ENCODE measurements at places on chromosomes 3 and 15. TPM values are rescaled to one million over a fixed set of nuclear protein-coding genes. Genes with fewer than 3 reads are reported as not detected.
A peak's percentile ranks its signal among the peaks of the same experiment; 100 is the strongest.

DNA sequence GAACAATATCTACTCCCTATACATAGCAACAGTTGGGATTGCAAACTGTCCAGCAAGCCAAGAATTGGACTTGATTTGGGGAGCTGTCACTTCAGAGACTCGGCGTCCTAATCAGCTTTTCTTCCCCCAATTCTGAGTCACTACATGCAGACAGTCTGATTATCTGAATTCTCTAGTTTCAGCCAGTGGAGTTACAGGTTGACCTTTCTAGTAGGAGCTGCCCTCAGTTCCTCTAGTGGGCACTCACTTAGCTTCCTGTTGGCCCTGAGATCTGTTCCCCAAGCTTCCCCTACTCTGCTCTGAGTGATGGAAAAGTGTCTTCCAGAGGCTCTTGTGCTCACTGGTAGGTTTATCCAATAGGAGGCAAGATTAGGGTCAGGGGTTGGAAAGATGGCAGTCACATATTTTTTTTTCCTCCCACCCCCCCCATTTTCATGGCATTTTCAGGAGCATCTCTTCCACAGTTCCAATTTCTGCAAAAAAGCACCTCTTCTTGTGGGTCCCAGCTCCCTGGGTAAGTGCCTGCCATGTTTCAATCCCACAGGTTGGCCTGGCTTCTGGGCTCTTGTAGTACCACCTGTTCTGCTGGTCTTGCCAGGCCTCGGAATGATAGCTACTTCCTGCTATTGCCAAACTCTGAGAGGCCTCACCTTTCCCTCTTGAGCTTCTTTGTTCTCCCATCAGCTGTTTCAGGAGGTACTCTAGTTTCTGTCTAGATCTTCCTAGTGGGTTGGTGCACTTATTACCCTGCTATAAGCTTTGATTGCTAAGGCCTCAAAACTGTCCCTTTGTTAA is 182.2 kb downstream of the RAP2B start:
- DNase-seq: no peak

DNA sequence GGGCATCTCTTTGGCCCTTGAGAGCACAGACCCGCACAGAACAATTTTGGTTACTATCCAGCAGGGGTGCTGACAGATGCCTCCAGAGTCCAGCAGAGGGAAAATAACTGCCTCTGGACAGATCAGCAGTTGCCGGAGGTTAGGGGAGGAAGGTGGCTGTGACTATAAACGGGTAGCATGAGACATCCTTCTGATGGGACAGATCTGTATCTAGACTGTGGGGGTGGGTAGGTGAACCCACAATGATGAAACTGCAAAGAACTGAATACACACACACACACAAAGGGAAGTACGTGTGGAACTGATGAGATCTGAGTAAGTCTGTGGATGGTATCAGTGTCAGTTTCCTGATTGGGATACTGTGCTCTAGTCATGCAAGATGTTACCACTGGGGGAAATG is 21.2 kb downstream of the ADAMTS7 start:
- DNase-seq: no peak

DNA sequence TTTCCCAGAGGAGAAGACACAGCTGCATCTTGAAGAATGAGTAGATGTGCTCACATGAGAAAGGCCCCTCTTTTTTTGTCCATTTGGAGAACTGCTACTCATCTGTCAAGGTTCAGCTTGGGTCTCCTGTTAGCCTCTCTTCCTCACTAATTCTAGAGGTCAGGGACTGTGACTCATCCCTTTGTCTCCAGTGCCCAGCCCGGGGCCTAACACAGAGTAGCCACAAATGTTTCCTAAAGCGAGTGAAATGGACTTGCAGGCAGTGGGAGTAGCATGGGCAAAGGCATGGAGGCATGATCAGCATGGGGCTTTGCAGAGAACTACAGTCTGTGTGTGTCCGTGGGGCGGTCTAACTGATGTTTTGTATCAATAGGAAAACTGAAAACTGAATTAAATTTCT is 33.9 kb upstream of the MRPS22 start:
- DNase-seq: no peak

GRCh38 chr3:141782386-141782932 is 19.3 kb downstream of the GRK7 start:
- no peak for DNase-seq

- no peak for DNase-seq
These were observed 231.1 kb upstream of the PDZRN3 start for GRCh38 chr3:73855813-73856212.

GRCh38 chr3:108324177-108324576 is 27.8 kb downstream of the HHLA2 start:
- DNase-seq: no peak

Gene NPRL2
- total RNA-seq: 18.0 TPM

- no peak for DNase-seq
These were observed 8.4 kb downstream of the TMOD3 start for GRCh38 chr15:51837792-51838251.

DNA sequence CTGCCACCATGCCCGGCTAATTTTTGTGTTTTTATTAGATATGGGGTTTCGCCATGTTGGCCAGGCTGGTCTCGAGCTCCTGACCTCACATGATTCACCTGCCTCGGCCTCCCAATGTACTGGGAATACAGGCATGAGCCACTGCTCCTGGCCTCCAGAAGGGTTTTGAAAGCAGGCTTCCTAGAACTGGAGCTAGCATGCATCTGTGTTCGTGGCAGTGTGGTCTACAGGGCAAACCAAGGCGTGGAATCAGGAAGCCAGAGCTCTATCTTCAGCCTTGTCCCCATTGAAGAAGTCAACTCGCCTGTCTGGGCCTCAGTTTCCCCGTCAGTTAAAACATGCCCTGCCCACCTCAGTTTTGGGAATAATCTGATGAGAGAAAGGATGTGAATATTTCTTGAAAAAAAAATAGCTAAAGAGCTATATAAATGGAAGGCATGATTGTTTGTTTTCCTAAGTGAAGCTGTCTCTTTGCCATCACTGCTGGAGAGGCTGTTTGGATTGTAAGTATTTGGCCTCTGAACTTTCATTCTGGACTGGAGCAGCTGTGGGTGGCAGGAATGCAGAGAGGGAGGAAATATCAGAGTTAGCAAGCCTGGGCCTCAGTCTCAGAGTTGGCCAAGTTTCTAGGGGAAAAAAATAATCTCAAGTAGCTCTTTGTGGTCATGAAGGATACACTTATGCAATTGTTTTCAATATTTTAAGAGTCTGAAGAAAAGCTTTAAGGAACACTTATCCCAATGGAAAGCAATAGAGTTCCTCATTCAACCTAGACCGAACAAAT is 36.5 kb upstream of the UACA start:
- no peak for DNase-seq

Gene UTS2B
- total RNA-seq: not detected

Gene GHSR
- total RNA-seq: not detected

DNA sequence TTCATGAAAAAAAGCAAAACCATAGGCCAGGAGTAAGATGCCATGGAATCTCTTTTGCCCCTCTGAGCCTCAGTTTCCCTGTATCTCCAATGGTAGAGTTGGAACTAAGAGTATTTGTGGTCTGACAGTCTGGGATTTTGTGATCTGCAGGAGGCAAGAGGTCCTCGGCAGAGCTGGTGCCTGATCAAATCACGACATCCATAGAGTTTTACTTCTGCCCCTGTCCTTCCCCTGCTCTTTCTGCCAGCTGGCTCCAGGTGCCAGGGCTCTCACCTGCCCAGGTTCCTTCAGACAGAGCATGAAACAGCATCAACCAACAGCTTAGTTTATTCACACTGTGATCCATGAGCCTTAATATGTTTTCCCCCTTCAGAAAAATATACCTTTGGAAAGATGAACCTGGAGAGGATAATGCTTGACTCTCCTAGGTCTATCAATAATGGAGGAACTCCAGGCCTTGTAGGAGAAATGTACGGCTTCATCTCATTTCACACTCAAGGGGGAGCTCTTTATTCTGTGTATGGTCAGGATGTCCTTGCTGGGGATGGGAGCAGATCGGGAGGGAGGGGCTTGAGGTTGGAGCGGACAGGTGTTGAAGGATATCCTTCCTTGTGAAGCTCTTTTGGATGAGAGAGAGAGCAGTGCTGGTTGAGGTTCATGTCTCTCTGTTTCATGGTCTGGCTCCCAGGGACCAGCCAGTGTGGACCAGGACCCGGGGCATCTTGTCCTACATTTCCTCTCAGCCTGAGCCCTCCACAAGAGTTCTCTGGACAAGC is 309.9 kb downstream of the RPLP1 start:
- DNase-seq: peak; percentile 13

- DNase-seq: peak; percentile 64
These were observed at the start of gene ZDHHC23 for GRCh38 chr3:113947372-113948014. ZDHHC23 (plus strand) TSS chr3:113948013; CDS start chr3:113948803, 790 bp downstream.

Gene FOXL2NB
- 13.2 TPM for total RNA-seq

DNA sequence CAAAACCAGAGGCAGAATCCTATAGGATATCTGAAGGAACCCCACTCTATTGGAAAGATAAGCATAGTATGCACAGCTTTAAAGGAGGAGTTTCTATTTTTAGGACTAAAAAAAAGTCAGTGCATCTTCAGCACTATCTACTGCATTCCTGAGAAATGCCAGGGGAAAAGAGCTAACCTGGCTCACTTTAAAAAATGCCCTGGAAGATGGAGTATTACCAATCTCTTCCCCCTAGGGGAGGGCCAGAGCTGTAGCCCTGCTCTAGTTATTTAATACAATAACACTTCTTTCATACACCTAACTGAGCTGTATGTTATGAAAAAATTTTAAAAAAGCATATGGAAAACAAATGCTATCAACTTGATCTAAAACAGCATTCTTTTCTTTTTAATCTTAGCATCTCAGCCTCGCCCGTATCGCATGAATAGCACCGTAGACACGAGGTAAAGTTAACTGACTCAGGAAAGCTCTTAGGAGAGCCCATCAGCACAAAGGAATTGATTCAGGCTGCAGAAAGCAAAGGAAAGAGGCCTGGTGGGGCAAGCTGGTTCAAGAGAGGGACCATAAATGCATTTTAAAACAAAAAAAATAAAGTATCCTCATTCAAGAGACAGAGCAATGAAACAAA is 50.2 kb downstream of the TGM4 start:
- DNase-seq: no peak

Gene TMEM45A
- 7.6 TPM for total RNA-seq

DNA sequence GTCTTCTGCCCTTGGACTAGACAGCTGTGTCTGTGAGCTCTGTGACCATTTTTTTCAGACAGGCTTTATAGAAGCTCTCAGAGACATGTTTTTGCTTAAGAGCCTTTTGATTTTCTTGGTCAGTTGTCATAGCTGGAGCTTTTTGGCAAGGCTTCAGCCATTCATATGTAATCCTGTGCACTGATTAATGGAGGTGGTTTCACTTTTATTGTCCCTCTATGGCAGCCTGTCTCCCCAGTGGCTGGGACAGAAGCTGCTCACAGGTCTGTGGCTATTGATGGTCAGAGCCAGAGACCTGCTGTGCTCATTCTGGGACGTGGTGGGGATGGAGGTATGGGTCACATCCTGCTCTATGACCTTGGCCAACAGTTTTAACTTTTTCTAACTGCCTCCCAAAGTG is 226.6 kb upstream of the LRRFIP2 start:
- DNase-seq: no peak

DNA sequence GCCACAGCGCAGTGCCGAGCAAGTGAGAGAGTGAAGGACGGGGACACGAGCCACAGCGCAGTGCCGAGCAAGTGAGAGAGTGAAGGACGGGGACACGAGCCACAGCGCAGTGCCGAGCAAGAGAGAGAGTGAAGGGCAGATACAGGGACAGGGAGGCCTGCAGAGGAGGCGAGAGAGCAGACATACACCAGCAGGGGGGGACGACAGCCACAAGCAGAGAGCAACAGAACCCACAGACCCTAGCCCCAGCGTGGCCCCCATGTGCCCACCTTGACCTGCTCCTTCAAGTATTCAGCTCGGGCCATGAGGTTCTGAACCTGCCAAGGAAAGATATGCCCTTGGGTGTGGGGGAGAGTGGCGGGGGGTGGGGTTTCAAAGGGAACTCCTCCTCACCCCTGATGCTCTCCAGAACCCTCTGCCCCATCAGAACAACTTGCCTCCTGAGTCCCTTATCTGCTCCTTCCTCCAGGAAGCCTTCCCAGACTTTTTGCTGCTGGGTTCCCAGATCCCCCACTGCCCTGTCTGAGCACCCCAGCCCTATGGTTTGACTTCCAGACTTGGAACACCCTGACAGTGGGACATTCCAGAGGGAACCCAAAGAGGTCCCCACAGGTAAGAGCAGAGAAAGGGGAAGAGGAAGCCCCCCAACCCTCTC is 5.3 kb downstream of the ULK3 start:
- no peak for DNase-seq

- DNase-seq: no peak
These were observed 240.5 kb upstream of the CFAP20DC start for GRCh38 chr3:59290358-59290757.

- no peak for DNase-seq
These were observed 86.7 kb upstream of the SLC25A36 start for GRCh38 chr3:140854961-140855360.

Gene CCR8
- not detected for total RNA-seq

Gene CLASP2
- total RNA-seq: 42.0 TPM

DNA sequence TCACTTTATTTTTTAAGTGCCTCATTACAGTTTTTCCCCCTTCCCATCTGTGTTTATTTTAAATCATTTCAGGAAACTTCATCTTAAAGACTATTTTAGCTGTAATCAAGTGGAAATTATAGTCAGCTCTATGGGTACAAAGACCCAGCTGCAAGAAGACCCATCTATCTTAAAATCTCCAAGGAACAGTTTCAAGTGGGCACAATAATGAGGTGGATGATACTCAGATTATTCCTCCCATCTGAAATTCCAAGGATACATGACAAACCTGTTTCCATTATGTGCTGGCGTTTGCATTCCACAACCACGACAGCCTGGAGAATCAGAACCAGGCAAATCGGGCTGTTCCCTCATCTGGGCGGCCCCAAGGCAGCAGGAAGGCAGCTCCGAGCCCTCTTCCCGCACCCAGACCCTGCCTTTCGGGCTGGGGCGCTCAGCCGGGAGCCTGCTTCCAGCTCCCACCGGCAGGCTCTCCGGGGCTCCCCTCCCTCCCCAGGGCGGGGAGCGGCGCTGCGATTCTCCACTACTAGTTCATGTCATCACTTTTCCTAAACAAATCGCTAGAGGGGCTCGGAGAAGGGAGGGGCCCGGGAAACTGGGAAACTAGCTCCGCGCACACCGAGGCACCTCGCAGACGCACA is at the start of gene MGLL:
TSS of gene MGLL (minus strand) at position 475 of the 641 bp plus-strand sequence. CDS start at position 278, 197 bp downstream.
- DNase-seq: peak; percentile 34

- no peak for DNase-seq
These were observed 43.0 kb downstream of the BCL2L10 start for GRCh38 chr15:52069559-52069958.

DNA sequence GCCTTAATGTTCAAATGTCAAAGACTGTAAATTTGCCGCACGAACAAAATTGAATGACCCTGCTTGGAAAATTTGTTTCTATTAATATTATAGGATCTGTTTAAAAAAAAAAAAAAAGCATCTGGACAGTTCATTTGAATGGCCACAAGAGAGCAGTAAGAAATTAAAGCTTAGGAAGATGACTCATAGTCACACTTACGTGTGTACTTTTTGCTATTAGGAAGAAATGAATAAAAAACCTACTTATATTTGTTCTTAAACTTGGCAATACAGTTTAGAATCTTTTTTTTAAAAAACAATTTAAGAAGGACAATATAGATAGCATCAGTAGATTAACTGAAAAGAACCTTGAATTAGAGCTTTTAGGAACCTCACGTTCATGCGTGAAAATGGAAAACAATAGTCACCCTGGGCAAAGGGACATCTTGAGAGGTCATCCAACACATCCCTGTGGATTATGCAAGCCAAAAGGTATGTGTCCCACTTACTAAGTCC is 621.8 kb downstream of the MECOM start:
- DNase-seq: no peak

Gene CXCR6
- not detected for total RNA-seq

Gene PIGZ
- 3.5 TPM for total RNA-seq

- no peak for DNase-seq
These were observed 248.8 kb upstream of the ADAMTS9 start for GRCh38 chr3:64936556-64936955.

GRCh38 chr3:177179281-177180067 is 17.8 kb downstream of the TBL1XR1 start:
- DNase-seq: no peak

Gene GOLGA8J
- total RNA-seq: not detected

All from endothelial cell (in vitro differentiated cells).